ENCODE measurements at places on chromosomes 16 and 17.

GRCh38 chr16:23826528-23827045 lies 9.2 kb upstream of the PRKCB start:
- no peak for DNase-seq

DNA sequence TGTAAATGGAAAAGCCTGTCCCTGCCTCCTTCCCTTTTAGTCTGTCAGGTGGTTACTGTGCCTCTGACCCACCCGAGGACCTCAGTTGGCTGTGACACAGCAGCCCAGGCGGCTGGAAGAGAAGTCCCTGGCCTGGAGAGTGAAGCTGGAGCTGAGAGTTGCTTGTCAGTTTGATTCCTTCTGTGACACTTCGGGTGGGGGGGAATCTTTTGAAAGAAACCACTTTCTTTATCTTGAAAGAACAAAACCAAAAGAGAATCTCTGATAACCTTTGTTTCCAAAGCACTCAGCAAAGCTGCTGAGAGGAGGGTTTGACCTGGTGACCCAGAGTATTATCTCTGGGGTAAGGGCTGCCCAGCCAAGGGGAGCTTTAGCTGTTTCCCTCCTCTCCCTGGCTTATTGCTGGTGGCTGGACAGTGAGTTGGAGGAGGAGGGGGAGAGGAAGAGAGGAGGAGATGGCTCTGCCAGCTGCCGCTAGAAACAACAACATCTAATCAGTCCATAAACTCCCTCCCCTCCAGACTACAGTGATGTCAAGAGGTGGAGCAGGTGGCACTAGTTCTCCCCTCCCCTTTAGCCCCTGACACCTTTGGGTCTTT lies 34.0 kb downstream of the YPEL2 start:
- peak; percentile 14 for DNase-seq

- no peak for DNase-seq
Measured at GRCh38 chr16:8849411-8850011, 19.3 kb downstream of the CARHSP1 start.

DNA sequence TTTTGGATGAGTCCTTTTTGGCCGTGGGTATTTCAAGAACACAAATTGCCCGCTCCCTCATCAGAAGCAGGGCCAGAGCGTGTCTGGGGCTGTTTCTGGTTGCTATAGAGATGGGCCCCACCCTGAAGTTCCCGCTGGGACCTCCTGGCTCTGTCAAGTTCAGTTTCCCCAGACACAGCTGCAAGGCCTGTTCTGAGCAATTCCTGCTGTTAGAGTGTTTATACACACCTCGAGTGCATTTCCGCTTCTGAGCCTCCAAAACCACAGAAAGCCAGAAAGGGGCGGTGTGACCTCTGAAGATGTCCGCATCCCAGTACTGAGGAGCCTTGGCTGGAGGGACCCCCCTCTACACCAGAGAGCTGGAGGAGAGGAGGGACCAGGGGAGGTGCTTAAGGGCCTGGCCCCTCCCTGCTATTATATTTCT lies 9.3 kb upstream of the WBP2 start:
- peak; percentile 48 for DNase-seq

DNA sequence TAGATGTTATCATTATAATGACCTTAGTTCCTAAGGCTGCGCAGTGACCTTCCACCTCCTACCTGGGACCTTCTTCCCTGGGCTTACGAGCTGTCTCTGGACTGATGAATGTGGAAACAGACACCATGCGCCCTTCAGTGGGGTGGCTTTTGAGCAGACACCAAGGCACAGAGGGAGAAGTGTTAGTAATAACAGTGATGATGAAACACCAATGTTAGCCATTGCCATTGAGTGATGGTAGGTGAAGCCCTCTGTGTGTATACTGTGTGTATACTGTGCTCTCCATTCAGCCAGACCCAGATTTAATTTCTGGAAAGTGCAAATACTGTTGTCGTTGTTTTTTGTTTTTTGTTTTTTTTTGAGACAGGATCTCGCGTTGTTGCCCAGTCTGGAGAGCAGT lies 44.5 kb downstream of the CLEC16A start:
- no peak for DNase-seq
